ENCODE measurements at places on chromosomes 7 and 10. TPM values are rescaled to one million over a fixed set of nuclear protein-coding genes. Genes with fewer than 3 reads are reported as not detected.

The RAMP3 gene
- total RNA-seq: not detected

The AKR1B1 gene
- total RNA-seq: 93.4 TPM

The TAS2R40 gene
- total RNA-seq: not detected

The TRIM73 gene
- total RNA-seq: 0.75 TPM

The PODXL gene
- 66.4 TPM for total RNA-seq

The SP8 gene
- not detected for total RNA-seq

The GLCCI1 gene
- total RNA-seq: 2.5 TPM

The GALNT17 gene
- total RNA-seq: not detected

The PRSS37 gene
- not detected for total RNA-seq

The NEURL1 gene
- total RNA-seq: under 0.01 TPM

The BRI3 gene
- total RNA-seq: 65.7 TPM

The PROSER2 gene
- total RNA-seq: 5.0 TPM

The CPA1 gene
- total RNA-seq: not detected

The GHITM gene
- 179 TPM for total RNA-seq

The SFTPD gene
- not detected for total RNA-seq

The SLF2 gene
- 20.6 TPM for total RNA-seq

The SFMBT2 gene
- total RNA-seq: 0.19 TPM

The HMX2 gene
- not detected for total RNA-seq

The C7orf33 gene
- total RNA-seq: not detected

The PDK4 gene
- total RNA-seq: 4.2 TPM

The RPEL1 gene
- total RNA-seq: not detected

The AKR1C2 gene
- total RNA-seq: not detected

The CYP2C19 gene
- not detected for total RNA-seq
